D721Med (cell line): ENCODE measurements at places on chromosomes 3 and 15.

DNA sequence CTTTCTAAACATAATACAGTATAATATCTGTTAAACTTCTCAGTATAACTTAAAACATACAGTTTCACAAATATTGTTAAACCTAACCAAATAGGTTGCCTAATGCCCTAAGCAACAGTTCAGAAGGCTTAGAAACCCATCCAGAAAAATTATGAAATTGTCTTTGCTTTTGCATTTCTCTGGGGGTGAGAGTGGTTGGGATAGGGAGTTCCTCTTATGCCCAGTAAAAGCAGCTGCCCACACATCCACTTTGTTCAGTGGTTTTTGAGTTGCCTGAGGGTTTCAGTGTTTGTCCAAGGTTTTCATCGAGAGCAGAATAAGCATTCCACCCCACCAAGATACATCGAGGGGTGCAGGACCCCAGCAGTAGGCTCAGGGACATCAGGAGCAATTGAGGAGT, 179.4 kb downstream of the CDIN1 start:
- no peak for DNase-seq

- no peak for DNase-seq
Measured at GRCh38 chr3:139132976-139133375, 88.3 kb upstream of the PRR23C start.

DNA sequence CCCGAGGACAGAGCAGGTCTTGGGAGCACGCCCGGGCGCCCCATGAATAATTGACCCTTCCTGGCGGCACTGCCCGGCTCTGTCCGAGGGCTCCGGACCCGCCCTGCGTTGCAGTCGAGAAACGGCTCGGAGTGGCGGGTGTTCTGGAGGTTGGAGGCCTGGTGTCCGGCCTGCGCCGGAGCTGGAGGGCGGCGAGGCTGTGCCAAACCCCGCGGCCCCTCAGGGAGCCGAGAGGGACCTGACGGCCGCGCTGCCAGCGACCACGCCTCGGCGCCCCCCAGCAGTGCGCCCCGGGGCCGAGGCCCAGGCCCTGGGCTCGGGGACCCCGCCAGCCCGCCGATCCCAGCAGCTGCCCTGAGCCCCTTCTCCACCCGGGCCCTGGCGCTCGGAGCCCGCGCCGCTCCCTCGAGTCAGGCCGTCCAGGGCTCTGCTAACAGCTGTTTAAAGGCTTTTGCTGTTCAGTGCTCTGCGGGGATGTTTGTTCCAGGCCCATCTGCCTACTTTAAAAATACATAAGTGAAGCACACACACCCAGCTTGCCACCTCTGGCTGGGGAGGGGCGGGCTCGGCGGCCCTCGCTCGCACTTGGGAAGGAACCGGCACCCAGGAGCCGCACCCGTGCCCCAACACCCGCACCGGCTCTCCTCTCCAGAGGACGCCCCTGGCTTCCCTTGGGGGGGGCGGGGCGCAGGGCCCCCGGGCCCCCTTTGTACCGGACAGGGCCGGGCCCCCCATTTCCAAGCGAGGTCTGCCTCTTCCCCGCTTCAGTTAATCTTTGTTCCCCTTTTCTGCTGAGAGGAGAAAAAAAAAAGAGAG, 730 bp upstream of the ZNF710 start:
- no peak for DNase-seq

DNA sequence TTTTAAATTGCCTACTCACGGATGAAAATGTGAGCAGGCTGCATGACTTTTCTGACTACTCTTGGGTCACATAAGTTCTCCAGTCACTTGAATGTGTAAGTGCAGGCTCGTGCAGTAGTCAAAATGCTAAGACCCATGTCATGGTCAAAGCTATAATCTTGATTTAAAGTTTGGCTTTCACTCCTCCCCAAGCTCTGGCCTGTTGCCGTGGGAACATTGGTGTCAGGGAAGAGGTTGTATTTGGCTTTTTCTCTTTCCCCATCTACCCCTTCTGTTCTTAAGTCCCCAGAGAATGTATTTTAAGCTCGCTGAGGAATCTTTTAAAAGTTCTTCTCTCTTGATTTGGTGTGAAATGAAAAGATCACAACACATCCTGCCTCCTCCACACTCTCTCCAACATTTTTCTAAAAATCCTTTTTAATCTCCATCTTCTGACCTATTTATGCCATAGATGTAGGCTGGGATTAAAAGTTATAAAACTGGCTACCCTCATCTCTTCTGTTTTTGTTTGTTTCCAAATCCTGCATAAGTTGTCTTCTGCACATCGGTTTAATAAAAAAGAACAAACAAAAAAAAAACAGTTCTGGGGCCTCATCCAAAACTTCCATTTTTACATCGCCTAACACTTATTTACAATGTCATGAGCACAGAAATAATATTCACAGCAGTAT, 61.4 kb upstream of the ADAMTSL3 start:
- no peak for DNase-seq

GRCh38 chr3:187986514-187986934, 167.4 kb upstream of the LPP start:
- no peak for DNase-seq

DNA sequence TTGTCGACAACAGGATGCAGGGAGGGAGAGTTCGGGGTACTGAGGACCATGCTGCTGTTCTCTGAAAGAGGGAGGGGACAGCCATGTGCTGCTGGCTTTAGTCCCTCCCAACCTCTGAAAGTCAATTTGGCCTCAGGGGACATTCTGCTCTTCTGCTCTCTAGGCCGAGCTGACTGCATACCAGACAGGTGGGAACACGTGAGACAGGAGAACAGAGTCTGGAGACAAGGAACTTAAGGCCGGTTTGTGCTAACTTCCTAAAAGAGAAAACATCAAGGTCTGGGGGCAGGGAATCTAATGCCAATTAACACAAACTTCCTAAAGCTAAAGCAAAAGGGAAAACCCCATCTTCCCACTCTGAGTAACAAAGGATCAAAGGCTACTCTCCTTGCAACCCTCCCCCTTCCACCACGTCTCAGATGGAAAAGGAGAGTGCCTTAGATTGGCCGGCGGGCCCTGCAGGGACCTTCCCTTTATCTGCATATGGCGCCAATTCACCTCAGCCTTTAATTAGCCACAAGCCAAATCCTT, 41.0 kb downstream of the SLCO2A1 start:
- DNase-seq = no peak

GRCh38 chr3:29374226-29374625, 93.4 kb downstream of the RBMS3 start:
- DNase-seq = no peak

GRCh38 chr3:54932606-54933005, 4.7 kb upstream of the LRTM1 start:
- no peak for DNase-seq

- DNase-seq = no peak
Measured at GRCh38 chr3:134801204-134801958, 6.3 kb downstream of the EPHB1 start.
